ENCODE measurements at places on chromosomes 2 and 18.

GRCh38 chr2:27792759-27793158 lies 21.2 kb downstream of the MRPL33 start:
- no peak for ATAC-seq

GRCh38 chr2:69340101-69340775 lies 46.8 kb downstream of the GFPT1 start:
- no peak for ATAC-seq

GRCh38 chr2:100940766-100941645 lies 61.1 kb upstream of the RPL31 start:
- peak; percentile 35 for ATAC-seq

GRCh38 chr2:130346041-130346740 lies 3.5 kb downstream of the IMP4 start:
- ATAC-seq, result no peak

DNA sequence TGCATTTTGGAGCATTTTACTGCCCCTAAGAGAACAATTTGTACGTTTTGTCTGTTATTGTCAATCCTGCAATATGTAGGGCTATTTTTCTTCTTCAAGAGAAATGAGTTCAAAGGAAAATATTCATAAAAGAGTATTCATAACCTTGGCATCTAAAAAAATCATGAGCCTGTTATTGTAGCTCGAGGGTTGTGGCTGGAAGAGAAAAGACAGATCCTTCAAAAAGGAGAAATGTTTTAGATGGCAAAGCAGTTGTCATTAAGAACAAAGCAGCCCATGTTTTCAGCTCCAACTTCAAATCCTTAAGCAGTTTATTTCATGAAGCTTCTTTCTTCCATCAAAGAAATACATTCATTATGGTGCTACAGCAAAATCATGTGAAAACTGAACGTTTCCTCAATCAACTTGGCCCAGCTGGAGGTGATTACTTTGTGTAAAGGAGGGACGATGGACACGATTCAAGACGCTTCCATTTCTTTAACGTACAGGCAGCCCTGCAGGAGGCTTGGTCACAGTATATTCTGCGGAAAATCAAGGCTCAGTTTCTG lies 31.4 kb downstream of the QPCT start:
- ATAC-seq, result no peak

DNA sequence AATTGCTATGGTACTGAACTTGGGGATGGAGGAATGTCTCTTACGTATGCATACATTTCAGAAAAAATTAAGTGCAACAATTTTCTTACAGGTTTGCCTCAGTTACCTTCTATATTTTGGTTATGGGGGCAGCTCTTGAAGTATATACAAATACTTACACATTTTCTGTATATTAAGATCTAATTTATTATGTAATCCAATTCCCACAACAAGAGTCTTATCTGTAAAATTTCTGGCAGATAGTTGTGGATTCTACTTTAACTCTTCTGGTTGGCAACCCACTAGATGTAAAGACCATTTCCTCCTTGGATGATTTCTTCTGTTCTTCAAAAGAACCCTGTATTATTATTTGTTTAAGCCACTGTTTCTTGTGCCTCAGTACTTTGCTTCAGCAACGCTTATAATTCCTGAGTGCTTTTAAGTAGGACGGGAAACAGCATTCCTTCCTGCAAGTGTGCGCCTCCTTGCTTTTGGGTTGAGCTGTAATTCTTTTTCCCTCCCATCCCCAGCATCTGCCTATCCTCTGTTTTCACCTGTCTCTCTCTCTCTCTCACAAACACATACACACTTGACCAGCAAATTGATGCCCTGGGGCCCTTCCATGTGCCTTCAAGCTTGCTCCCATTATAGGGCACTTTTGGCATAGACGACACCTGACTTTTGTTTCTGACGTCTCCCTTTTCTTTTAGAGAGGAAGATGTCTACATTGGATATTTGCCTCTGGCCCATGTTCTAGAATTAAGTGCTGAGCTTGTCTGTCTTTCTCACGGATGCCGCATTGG lies 61.4 kb downstream of the ACSL3 start:
- no peak for ATAC-seq

DNA sequence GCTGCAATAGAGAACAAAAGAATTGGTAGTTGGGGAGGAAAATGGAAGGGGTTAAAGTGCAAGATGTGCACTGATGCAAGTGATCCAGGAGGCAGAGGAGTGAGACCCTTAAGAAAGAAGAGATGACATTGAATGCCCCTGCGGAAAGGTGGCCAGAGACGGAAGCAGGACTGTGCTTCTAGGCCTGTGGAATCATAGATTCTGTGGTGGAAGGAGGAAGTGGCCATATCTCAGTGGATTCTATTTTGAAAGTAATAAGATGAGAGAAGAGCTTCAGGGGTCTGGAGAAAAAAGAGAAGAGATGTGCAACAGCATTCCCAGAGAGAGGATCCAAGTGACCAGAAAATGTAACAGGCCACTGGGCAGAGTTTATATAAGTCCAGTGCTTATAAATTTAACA lies 18.6 kb upstream of the GYPC start:
- ATAC-seq, result no peak

All from activated T-helper 17 cell treated with anti-CD3 and anti-CD28 coated beads, Interleukin-2, amount 50 U/mL, for 72 hours (primary cell).